ENCODE measurements at places on chromosomes 11 and 22.

DNA sequence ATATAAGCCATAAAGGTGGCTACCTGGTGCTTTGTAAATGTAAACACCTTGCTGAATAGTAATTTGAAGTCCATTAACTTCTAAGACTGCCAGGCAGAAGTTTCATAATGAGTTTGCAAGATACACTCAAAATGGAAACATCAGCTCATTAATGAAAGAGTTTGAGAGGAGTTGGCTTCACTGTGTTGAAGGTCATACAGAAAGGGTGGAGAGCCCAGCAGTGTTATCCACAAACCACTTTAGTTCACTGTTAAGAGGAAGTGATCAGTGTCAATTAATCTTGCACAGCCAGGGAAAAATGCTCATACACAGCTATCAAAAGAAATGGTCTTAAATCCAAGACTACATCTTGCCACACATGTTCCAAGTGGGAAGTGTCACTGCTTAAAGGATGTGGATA, 689.4 kb downstream of the JRKL start:
- DNase-seq: no peak

DNA sequence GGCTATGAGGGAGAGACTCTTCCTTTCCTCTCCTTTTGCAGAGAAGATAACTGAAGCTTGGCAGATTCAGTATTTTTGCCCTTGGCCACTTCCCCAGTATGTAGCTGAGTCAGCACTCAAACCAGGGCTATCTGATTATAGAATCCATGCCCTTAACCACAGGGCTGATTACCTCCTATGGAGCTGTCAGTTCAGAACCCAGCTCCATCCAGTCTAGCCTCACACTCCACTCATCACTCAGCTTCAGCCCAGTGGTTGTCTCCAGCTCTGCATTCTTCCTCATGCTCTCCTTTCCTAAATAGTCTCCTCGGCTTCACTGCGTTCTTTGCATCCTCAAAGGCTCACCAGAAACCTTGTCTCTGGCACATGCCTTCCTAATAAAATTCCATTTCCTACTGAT, 151.6 kb upstream of the BLID start:
- no peak for DNase-seq

GRCh38 chr11:60718524-60719316, 5.8 kb upstream of the MS4A18 start:
- DNase-seq: no peak

DNA sequence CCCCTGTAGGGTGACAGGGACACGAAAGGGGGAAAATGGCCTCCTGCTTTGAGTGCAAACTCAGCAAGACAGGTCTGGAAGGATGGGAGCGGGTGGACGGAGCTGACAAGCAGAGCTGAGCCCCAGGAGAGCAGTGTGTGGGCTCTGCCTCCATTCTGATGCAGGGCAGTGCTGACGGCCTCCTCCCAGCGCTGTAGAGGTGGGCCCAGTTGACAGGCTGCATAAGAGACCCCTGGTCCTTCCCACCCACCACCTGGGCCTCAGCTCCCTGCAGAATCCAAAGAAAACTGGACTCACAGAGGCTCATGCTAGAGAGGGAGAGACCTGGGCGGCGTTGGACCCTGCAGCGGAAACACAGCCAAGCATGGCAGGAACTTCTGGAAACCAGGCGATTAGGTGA, 1113.4 kb downstream of the BRD1 start:
- DNase-seq: no peak

- DNase-seq: no peak
These were observed 70.4 kb downstream of the FBXO7 start for GRCh38 chr22:32544953-32545558.

GRCh38 chr11:12243486-12243885, 133.1 kb downstream of the MICAL2 start:
- peak; percentile 31 for DNase-seq

DNA sequence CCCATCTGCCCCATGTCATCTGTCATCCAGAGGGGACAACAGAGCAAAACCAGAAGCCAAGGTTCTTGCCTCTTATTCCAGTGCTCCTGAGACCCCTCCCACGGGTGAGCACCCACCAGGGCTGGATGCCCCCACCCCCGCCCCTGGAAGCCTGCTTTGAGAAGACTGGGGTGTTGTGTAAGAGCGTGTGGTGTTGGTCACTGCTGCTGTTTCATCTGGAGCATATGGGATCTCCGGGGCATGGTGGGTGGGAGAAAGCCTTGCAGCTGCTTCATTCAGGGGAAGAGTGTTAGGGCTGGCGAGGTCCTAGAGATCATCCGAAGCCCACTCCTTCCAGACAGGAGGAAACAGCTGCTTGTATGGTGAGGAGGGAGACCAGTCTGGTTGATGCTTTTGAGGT, 54.1 kb downstream of the CHRDL2 start:
- DNase-seq: no peak

- DNase-seq: no peak
These were observed 33.5 kb downstream of the LRP5 start for GRCh38 chr11:68345776-68346461.

- no peak for DNase-seq
These were observed 78.8 kb downstream of the DGCR2 start for GRCh38 chr22:19043121-19044085.

- no peak for DNase-seq
These were observed 11.7 kb downstream of the SEC14L3 start for GRCh38 chr22:30460147-30460546.

GRCh38 chr11:115929618-115930129, 425.5 kb upstream of the CADM1 start:
- no peak for DNase-seq

- DNase-seq: no peak
These were observed 105.4 kb downstream of the CASP12 start for GRCh38 chr11:104792861-104793260.

DNA sequence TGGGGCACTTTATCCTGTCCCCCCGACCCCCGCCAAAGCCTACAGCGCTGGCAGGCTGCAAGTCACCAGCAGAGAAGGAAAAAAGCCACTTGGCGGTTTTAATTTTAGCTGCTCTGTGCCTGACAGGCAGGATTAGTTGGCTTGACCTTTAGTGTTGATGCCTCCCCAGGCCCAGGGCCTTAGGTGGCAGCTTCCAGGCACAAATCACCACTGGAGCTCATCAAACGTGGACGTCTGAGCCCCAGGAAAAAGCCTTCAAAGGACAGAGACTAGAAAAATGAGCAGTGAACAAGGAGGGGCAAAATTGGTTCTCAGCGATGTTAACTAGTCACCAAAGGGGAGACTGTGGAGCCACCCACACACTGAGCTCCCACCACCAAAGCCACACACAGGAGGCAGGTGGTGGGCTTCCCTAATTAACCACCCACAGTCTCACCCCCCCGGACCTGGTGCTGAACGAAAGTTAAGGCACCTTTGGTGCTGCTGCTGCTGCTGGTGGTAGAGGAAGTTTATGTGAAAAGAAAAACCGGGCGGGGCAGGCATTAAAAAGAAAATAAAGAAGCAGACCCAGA, 4.4 kb upstream of the PYGM start:
- no peak for DNase-seq

GRCh38 chr11:132314911-132315455, 944.6 kb downstream of the NTM start:
- no peak for DNase-seq

- no peak for DNase-seq
These were observed 1.2 kb upstream of the TRIM3 start for GRCh38 chr11:6474806-6475500.

GRCh38 chr11:783581-784015, 6.3 kb downstream of the CEND1 start:
- peak; percentile 80 for DNase-seq

GRCh38 chr11:133919330-133920108, 37.2 kb downstream of the IGSF9B start:
- no peak for DNase-seq

GRCh38 chr11:76369406-76369805, 11.5 kb downstream of the THAP12 start:
- DNase-seq: no peak

GRCh38 chr22:28120691-28121592, 201.9 kb upstream of the PITPNB start:
- DNase-seq: no peak

- no peak for DNase-seq
These were observed 92.2 kb upstream of the PHOX2A start for GRCh38 chr11:72336163-72336562.

DNA sequence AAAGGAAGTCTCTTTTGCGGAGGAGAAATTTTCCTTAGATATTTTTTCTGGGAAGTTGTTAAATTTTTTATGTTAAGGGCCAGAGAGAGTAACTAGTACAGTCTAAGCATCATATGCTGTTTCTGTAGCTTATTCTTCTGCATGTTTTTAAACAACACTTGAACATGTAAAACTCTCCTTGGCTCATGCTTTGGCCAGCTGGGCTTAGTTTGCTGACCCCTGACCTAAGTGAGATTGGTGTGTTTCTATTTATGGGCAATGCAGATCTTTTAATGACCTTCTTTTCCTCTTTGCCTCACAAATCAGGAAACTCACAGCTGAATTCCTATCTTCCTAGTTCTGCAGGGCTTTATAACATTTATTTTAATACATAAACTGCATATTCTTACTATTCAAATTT, 942.5 kb downstream of the OPCML start:
- DNase-seq: no peak

- no peak for DNase-seq
These were observed 35.8 kb downstream of the TNRC6B start for GRCh38 chr22:40213478-40213877.

DNA sequence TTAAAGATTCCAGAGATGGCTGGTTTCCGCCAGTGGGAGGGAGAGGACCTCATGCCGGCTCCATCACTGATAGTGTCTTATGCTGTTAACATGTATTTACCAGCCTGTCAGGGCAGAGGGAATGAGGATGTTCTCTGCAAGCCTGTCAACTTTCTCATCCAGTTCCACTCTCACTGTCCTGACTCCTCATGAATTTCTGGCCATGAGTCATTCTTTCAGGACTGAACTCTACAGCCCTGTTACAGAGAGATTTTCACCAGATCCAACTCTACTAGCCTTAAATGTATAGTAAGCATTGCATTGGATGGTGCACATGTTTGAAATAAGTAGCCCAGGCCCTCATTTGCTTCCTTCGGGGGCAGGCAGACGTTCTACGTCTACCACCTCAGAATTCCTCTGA, 387.7 kb downstream of the TMEM135 start:
- no peak for DNase-seq

DNA sequence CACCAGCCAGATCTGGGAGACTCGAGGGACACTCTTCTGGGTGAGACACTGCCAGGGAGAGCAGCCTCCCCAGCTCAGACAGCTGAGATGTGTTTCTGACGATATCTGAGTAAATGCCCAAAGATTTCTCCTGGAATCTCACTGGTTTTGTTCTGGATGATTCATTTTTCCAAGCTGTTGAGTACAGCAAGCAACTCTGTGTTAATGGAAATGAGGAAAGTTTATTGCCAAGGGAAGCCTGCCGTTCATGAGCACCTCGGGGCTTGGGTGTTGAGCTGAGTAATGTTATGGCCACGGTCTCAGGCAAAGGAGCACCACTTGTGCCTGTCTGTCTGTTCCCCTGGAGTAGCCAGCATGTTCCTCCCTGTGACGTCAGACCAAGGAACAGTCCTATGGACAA, 1132.4 kb downstream of the BRD1 start:
- no peak for DNase-seq

- no peak for DNase-seq
These were observed 234 bp downstream of the SESN3 start for GRCh38 chr11:95230810-95231126.

- no peak for DNase-seq
These were observed 68.1 kb downstream of the CCDC81 start for GRCh38 chr11:86442827-86443226.

GRCh38 chr11:118441770-118442275, 5.5 kb downstream of the KMT2A start:
- no peak for DNase-seq

DNA sequence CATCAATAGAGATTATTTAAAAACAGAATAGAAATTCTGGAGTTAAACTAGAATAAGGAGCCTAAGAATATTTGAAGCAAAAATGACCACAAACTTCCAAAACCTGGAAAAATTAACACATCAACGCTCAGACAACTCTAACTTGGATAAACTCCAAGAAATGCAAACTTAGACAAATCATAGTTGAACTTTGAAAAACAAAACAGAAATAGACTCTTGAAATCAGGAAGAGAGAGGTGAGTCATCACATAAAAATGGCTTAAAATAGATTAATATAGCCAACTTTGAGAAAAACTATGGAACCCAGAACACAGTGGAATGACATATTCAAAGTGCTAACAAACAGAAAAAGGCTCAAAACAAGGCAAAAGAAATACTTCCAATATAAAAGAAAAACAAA, 974.2 kb downstream of the JRKL start:
- no peak for DNase-seq

GRCh38 chr22:43827003-43827735, 15.1 kb upstream of the EFCAB6 start:
- no peak for DNase-seq

GRCh38 chr11:107787733-107788132, 70.9 kb downstream of the SLC35F2 start:
- no peak for DNase-seq

- DNase-seq: no peak
These were observed 12.8 kb upstream of the EFCAB6 start for GRCh38 chr22:43824724-43825420.

- DNase-seq: no peak
These were observed 51.2 kb upstream of the SLC22A12 start for GRCh38 chr11:64539711-64540427.

DNA sequence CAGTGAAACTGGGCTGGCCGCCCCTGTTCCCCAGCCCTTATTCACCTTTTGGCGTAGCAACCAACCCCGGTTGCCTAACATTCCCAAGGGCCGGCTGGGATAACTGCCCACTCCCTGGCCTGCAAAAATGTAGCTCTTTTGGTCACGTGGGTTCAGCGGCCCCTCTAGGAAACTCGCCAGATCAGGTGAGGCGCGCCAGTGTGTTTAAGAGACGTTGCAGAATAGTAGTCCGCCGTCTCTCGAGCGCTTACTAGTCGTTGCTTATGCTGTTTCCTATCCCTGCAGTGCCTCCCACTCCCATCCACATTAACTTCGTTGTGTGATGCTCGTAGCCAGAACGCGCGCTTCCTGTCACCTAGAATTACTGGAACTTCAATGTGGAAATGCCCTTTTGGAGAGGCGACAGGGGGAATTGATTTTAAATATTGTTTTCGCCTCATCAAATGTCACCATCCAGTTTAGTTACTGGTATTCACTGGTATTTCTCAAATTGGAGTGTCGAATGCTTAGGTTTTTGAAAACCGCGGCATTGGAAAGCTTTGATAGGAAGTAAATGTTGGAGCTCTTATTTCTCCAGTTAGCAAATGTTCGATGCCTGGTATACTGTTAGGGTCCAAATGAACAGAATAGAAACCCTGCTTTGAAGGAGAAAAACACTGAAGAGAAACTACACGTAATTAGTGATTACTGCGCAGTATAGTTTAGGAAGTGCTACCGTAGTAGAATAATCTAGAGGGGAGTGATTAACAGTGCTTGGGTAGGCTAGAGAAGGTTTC, 823 bp downstream of the CEP57 start:
- no peak for DNase-seq

DNA sequence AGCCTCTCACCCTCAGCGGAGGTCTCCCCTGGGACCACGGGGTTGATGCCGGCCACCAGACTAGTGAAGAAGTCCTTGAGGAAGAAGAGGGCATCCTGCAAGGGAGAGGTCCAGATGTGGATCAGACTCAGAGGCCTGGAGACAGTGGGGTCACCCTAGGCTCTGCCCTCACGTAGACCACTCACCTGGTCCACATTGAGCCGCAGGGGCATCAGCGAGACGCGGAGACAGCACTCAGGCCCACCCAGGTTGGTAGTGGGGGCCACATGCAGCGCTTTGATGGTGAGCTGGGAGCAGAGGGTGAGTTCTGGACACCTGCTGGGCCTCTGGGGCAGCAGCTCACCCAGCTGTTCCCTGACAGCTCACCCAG, 18.9 kb downstream of the ATG2A start:
- no peak for DNase-seq

GRCh38 chr22:48138427-48138826, 1376.0 kb downstream of the TBC1D22A start:
- no peak for DNase-seq

- no peak for DNase-seq
These were observed 3.6 kb downstream of the MED15 start for GRCh38 chr22:20510811-20511577.

Data from cerebellar nuclear complex (tissue), 1 donor.